Caudate nucleus (tissue), 63 donors: ENCODE measurements at places on chromosomes 7 and 10.

DNA sequence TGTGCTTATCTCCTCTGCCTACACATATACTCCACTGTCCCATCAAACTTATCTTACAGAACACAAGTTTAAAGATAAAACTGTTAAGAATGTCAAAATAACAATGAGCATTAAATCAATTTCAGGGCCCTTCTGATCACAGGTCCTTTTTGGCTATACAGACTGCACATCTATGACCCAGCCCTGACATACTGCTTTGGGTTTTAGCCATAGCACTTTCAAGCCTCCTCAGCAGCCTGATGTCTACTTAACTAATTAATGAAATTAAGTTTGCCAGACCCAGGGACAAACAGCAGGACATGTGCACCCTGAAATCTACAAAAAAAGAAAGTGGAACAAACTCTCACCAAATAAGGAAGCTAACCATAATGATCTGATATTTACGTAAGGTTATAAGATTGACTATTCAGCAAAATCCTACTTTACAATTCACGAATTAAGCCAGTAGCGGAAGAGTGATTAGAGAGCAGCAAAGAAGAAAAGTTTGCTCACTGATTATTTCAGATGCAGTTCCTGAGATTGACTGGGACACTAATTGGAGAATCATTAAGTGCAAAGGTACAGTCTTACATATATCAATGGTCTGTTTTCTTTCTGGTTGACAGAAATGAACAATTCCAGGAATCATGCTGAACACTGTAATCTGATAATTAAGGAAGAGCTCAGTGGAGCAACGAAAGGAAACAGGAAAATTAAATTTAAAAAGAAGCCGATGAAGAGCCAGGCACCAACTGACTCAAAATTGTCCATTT lies 669.3 kb upstream of the LRRN3 start:
- no peak for DNase-seq

DNA sequence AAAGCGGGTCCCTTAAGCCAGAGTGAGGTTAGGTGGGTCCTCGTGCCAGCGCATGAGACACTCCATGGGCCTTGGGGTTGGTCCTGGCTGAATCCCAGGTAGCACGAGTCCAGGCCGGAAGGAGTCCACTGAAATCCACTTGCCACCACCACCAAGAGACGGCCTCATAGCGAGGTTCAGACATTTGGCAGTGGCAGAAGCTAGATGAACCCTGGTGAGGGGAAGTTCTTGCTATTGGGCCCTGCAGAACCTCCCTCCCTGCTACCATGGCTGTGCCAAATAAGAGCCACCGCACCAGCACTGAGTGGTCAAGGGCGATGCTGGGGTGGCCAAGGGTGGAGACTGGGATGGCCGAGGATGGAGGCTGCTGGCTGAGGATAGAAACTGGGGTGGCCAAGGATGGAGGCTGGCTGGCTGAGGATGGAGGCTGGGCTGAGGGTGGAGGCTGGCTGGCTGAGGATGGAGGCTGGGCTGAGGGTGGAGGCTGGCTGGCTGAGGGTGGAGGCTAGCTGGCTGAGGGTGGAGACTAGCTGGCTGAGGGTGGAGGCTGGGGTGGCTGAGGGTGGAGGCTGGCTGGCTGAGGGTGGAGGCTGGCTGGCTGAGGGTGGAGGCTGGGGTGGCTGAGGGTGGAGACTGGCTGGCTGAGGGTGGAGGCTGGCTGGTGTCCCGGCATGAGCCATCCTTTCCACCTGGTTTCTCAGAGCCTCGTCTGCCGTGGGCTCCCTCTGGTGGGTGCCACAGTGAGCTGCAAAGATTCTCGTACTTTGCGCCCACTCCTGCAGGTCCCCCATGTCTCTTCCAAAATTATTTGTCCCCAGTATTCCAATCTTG lies 88.2 kb downstream of the ELFN1 start:
- no peak for DNase-seq

DNA sequence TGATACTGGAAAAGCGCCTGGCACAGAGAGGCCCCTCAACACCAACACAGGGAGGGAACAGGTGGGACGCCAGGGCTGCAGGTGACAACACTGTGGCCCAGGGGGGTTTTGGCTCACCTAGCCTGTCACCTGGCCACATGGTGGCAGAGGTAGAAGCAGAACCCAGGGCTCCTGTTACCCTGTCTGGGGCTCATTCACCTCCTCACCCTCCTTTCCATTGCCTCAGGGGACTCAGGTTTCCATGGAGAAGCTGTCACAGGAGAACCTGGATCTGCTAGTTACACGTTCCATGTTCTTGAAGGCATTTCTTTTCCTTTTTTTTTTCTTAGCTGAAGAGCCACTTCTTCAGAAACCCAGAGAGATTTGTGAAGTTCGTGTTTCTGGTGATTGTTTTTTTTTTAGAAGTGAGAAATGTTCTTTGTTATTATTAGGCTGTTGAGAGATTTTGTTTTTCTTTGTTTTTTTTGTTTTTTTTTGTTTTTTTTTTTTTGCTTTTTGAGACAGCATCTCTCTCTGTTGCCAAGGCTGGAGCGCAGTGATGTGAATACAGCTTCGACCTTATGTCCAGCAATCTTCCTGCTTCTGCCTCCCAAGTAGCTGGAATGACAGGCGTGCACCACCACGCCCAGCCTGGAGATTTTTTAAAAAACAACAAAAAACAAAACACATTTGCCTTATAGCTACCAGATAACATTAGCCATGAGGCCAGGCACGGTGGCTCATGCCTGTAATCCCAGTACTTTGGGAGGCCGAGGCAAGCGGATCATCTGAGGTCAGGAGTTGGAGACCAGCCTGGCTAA lies 16.0 kb downstream of the DENND2A start:
- no peak for DNase-seq

DNA sequence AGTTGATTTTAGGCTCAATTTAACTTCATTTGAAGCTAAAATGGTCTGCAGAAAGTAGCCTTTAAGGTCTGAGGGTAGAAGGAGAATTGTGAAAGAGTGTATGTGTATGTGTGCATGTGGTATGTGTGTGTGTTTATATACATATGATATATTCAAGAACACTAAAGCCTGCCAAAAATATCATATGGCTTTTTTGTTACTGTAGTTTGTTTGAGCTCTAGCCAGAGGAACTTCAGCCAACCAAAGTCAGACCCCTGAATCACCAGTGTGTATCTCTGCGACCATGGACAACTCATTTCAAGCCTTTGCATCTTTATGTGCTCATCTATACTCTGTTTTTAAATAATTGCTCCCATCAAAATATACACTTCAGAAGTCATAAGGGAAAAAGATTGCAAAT lies 58.4 kb upstream of the HDAC9 start:
- DNase-seq, result no peak

DNA sequence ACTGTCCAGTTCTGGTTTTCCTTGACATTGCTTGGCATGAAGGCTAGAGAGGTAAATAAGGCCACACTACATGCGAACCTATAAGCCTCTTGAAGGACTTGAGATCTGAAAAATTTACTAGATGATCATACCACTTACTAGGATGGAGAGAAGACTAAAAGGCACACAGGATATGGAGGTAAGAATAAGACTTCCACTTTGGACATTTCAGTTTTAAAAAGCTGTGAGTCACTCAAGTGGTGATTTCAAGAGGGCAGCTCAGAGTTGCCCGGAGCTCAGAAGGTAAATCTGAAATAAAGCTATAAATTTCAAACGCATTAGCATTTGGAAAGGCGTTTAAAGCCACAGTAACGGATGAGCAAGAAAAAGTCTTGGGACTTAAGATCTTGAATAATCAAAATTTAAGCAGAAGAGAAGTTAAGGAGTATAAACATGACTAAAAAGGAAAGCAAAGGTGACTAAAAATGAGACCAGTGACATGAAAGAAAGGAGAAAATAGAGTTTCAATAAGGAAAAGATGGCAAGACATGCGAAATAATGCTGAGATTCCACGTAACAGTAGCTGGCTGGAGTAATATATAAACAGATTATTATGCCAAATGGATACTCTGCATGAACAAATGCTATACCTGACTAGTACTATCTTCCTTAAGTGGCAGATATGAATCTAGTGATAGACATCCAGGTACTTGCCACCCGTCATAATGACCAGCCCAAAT lies 68.3 kb downstream of the SNX13 start:
- no peak for DNase-seq
